ENCODE measurements at places on chromosomes 16 and 17. TPM values are rescaled to one million over a fixed set of nuclear protein-coding genes. Genes with fewer than 3 reads are reported as not detected.
A peak's percentile ranks its signal among the peaks of the same experiment; 100 is the strongest.

DNA sequence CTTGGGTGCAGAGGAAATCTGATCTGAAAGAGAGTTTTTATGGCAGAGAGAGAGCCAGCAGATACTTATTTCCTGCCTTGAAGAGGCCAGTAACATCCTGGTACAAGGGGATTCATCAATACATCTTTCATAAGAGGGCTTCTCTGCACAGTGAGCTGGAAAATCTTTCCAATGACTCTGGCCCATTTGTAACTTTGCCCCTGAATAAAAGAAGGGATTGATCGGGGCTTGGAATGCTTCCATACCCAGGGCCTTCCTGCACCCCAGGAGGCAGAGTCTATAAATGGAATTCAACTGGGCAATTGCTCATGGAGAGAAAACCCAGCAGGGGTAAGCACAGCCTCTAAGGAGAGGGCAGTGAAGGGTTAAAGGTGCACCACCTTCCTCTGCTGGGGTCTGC is 163.3 kb downstream of the XYLT1 start:
- no peak for DNase-seq

- no peak for DNase-seq
Observed at GRCh38 chr17:78634154-78634553, 57.0 kb upstream of the DNAH17 start.

DNA sequence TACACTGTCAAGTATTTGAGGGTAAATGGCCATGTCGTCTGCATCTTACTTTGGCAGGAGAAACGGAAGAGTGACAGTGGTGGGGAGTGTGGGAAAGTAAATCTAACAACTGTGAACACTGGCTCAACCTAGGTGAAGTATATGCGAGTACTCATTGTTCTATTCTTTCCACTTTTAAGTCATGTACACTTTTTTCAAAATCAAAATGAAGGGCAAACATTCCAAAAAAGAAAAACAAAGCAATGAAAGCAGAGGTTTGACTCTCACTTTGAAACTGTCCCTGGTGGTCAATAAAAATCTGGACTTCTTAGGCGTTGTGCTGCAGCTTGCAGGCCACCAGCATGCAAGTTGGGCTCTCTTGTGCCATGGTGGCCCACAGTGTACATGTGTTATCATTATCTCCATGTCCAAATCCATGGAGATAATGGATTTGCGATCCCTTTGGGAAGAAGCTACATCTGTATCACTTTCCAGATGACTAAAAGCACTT is 32.7 kb downstream of the STAT5B start:
- DNase-seq, result no peak

DNA sequence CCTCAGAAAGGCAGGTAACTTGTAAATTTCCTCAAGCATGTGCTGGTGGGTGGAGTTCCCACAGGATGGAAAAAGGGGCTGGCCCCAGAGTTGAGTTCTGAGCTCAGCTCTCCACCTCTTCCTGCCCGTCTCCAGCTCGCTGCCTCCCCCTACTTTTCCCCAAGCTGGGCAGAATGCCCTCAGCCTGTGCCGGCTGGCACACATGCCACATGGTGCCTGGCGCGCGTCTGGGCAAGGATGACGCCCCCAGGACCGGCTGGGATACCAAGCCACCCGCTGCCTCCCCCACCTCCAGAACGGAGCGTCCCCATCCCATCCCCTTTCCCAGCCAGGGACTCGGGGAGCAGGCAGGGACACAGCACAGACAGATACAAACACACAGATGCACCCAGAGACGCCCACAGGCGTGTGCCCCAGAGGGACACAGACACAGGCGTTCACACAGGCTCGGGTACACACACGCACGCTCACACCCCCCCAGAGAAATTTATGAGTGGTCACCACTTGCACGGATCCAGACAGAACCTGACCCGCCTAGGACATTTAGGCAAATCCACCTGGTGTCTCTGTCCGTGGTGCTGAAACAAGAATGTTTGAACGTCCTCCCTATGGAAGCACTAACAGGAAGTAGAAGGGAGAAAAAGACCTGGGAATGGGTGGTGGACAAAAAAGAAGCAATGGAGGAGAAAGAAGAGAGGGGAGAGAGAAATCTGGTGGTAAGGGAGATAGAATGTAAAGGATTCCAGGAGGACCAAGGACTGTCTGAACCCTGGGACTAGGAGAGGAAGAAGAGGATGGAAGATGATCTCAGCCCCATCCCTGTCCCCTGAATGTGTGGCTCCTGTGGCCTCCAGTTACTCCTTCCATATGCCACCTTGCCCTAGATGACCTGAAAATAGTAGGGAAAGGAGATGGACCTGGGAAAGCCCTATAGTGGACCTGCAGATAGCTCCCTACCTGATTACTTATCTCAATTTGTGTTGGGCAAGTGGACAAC is 15.5 kb downstream of the NEUROD2 start:
- peak; percentile 61 for DNase-seq

Gene SPOP
- 43.5 TPM for total RNA-seq

All from fibroblast of villous mesenchyme (primary cell).